CD4-positive, alpha-beta T cell treated with Interleukin-4 for 4 hours (primary cell): ENCODE measurements at places on chromosomes 4 and X.

- no peak for DNase-seq
Observed at GRCh38 chrX:31258166-31258565, 186.3 kb upstream of the FTHL17 start.

GRCh38 chr4:82865592-82865991 lies 25.4 kb downstream of the SEC31A start:
- peak; percentile 75 for DNase-seq

DNA sequence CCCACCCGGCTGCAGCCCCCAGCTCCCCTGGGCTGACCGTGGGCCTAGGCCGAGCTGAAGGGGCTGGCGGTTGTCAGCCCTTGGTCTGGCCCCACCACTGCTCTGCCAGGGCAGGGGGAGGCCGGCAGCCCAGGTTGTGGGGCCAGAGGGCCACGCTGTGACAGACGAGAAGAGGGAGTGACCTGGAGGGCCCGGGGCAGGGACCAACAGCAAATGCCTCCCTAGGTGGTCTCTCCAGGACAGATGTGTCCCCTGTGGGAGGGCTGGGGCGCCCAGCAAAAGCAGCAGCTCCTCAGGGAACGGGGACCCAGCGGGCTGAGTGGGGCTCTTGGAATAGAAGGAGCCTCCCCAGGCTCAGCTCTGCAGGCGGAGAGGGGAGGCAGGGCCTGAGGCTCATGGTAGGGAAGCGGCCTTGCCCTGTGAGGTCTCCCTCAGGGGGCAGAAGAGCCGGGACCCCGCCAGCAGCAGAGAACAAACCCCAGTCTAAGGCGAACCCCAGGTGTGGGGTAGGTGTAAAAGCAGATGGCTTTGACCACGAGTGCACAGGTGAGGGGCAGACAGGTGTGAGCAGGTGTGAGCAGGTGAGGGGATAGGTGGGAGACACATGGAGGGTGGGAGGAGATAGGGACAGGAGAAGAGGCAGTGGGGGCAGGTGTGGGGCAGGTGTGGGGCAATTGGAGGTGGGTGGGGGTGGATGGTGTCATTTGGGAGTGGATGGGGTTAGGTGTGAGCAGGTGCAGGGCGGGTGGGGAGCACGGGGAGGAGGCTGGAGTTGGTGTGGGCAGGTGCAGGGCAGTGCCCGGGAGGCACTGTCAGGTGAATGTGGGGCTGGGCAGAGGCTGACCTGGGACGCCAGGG lies 34.1 kb upstream of the SPON2 start:
- DNase-seq, result no peak

DNA sequence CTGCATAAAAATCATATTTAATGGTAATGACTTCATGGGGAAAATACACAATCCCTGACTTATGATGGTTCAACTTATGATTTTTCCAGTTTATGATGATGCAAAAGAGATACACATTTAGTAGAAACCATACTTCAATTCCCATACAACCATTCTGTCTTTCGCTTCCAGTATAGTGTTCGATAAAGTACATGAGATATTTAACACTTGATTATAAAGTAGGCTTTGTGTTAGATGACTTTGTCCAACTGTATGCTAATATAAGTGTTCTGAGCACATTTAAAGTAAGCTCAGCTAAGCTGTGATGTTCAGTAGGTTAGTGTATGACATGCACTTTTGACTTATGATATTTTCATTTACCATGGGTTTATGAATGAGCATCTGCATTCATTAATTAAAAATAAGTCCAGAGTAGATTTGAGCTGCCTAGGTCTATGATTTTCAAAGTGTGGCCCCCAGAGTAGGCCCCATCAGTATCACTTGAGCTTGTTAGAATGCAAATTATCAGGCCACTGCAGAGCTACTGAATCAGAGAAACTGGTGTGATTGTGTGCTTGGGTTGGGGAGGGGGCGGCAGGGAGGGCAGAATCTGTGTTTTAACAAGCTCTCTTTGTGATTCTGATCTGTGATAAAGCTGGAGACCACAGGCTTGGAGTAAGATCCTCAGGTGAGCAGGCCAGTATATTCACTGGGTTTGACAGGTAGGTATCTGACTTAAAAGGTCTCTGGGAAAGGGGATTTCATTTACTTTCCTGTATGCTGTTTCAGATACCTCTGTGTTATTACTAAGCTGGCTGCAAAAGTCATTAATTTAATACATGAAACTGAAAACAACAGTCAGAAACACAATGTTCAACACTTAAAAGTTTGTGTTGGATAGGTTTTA lies 8.4 kb downstream of the ATP10D start:
- no peak for DNase-seq

DNA sequence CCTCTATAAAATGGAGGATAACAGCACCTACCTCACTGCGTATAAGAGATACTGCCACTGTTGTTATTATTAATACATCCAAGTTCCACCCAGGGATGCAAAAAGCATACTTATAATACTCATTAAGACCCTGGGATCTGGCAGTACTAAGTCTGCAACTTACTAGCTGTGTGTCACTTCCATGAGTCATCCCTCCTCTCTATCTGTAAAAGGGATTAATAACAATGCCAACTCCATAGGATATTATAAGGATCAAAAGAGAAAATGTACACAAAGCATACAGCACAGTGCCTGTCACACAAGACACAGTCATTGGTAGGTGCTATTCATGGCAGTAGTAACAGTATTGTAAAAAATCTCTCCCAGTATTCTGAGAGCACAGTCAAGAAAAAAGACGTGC lies 216.7 kb downstream of the HS6ST2 start:
- no peak for DNase-seq

DNA sequence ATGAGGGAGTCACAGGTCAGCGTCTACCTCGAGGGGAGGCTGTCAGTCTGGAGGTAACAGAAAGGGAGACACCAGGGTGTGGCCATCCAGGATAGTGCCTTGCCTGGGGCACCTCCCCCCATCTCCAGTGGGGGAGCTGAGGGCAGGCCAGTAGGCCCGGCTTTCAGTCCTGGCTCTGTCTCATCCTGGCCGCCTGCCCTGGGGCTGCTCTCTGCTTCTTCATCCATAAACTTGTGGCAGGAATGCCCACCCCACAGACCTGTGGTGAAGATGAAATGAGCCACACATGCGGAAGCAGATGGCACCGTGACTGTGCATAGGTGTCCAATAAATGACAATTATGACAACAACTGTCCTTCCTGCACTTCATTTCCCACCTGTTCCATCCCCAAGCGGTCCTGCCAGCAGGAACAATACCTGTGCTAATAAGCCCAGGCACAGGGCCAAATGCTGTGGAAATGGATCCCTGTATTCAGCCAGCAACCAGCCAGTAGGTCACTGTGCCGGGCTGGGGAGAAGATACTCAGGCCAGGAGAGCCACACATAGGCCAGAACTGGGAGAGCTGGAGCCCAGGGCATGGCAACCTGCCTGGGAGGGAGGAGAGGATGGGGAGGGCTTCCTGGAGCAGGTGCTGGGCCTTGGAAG lies 30.2 kb downstream of the TRO start:
- no peak for DNase-seq

GRCh38 chr4:85929961-85930665 lies 429.7 kb downstream of the MAPK10 start:
- DNase-seq, result no peak

DNA sequence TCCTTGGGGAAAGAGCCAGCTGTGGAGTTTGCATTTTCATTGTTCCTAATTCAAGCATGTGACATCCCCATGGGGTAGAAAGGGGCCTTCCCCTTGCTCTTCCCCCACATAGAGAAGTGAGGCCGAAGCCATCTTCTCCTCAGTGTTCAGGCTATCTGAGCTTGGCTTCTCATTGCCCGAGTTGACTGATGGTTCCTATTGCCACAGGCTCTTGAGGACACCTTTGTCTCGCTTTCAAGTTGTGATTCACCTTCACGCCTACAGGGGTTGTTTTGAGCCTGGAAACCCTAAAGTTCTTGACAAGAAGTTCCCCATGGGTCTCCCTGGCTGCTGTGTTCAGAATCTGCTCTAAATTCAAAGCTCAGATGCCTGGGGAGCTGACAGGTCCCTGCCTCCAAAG lies 25.0 kb downstream of the CCNQ start:
- no peak for DNase-seq

GRCh38 chr4:139312552-139313332 lies 10.5 kb upstream of the NDUFC1 start:
- DNase-seq, result no peak

DNA sequence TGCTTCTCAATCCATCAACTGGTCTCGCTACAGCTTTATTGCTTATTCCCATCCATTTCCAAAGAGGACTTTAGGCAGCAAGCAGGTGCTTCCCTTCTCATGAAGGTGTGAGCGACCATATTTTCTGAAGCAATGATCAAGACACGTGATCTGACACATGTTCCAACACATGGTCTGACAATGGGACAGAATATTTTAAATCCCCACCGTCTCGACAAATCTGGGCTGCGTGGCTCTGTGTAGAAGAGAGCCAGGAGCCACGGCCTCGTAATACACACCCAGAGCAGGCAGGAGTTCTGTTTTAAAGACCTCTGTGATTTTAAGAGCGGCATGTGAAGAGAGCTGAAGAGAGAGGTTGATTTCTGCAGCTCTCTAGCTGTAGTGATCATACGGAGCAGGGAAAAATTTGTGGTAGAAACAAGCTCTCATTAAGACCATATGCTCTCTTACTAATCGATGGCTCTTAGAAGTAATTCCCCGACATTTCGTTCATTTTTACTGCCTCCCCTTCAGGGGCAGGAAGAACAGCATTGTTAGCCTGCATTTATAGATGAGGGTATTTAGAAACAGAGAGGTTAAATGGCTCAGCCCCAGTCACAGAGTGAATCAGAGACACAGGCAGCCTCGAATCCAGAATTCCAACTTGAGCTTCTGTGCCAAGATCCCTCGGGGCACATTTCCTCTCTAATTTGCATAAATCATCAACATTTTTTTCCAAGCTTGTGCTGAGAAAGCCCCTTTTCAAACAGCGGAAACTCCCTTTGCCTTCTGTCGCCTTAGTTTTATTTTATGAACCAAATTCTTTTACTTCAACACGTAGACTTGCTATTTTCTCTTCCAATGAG lies 91.0 kb upstream of the BCOR start:
- no peak for DNase-seq

- no peak for DNase-seq
Observed at GRCh38 chr4:96145601-96146000, 305.7 kb downstream of the PDHA2 start.
